ENCODE measurements at places on chromosomes 4 and X. TPM values are rescaled to one million over a fixed set of nuclear protein-coding genes. Genes with fewer than 3 reads are reported as not detected.

The CD38 gene
- 60.2 TPM for total RNA-seq

DNA sequence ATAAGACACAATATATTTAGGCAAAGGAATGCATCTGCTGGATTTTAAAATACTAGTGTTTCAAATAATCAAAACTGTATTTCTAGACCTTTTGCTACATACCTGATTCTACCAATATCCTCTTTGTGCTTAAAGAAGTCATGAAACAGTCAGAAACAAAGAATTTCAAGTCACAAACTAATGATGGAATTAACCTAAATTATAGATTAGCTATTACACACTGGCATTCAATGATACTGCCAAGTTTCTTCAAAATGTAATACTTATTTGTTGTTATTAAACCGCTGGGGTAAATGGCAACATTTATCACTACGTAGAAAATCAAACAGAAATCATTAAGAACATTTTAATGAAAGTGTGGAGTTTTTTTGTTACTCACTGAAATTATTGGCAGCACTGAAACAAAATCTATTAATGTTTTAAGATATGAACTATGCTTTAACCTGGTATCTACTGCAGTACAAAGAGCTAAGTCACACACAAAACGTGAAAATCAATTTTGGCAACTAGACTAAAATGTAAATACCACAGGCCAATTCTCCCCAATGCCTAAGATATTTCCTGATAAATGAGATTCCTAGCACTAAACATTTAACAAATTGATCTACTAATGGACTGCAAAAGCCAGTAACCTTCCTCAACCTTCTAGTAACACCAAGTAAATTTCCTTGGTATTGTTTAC is 19.4 kb downstream of the PDGFC start:
- DNase-seq: no peak

DNA sequence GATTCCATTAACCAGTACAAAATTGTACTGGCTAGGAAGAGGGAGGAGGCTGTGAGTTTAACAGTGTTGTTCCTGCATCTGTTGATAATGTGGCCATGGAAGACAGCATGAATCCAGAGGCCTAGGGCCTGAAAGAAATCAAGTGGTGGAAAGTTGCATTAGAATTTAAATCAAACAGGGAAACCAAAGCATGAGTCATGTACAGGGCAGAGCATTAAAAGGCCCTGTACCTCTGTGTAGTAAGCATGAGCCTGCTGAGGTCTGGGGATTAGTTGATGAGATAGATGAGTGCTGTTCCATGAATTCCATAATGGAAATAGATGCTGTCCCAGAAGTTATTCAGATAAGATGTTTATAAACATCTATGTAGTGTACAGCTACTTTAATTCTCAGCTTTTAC is 58.3 kb downstream of the MID1IP1 start:
- DNase-seq: no peak

The SLC4A4 gene
- total RNA-seq: 0.46 TPM

The PSAPL1 gene
- total RNA-seq: not detected

DNA sequence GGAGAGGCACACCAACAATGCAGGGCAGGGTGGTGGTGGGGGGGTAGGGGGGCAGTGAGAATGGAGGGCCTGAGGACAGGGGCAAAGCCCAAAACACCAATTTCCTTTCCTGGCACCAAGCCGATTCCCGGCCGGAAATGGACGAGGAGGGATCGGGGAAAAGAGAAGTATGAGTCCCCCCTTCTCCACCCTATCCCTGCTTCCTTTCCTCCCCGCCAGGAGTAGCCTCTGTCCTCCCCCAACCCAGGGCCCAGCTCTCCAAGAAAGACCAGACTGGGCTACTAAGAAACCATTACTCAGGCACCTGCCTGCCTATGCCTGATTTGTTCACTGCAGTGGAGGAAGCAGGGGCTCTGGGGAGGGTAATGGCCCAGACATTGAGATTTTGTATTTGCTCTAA is 402 bp downstream of the CCDC120 start:
- no peak for DNase-seq

- no peak for DNase-seq
Measured at GRCh38 chrX:143536176-143536575, 18.9 kb upstream of the SPANXN3 start.

DNA sequence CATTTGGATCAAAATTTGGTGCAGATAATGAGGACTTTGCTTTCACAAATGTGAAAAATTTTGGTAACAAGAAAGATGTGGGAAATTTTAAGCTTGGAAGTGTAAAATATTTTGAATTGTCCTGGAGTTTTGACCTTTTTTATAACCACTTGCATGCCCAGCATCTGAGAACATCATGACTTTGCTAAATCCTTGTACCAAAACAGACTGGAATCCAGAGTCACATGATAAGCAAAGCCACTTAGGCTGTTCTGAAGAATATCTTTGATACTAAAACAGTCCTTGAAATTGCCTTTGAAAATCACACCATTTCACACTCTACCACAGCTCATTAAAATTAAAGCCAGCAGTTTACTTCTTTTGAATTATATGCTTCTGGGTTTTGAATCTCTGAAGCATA is 2.5 kb upstream of the PPM1K start:
- DNase-seq: no peak

GRCh38 chrX:17397074-17397473 is 22.1 kb downstream of the NHS start:
- DNase-seq: no peak

- no peak for DNase-seq
Measured at GRCh38 chrX:71577682-71578081, 555 bp upstream of the GCNA start.

The TRIM60 gene
- total RNA-seq: not detected

GRCh38 chrX:2185341-2186082 is 315.3 kb downstream of the DHRSX start:
- no peak for DNase-seq

The PF4V1 gene
- not detected for total RNA-seq

DNA sequence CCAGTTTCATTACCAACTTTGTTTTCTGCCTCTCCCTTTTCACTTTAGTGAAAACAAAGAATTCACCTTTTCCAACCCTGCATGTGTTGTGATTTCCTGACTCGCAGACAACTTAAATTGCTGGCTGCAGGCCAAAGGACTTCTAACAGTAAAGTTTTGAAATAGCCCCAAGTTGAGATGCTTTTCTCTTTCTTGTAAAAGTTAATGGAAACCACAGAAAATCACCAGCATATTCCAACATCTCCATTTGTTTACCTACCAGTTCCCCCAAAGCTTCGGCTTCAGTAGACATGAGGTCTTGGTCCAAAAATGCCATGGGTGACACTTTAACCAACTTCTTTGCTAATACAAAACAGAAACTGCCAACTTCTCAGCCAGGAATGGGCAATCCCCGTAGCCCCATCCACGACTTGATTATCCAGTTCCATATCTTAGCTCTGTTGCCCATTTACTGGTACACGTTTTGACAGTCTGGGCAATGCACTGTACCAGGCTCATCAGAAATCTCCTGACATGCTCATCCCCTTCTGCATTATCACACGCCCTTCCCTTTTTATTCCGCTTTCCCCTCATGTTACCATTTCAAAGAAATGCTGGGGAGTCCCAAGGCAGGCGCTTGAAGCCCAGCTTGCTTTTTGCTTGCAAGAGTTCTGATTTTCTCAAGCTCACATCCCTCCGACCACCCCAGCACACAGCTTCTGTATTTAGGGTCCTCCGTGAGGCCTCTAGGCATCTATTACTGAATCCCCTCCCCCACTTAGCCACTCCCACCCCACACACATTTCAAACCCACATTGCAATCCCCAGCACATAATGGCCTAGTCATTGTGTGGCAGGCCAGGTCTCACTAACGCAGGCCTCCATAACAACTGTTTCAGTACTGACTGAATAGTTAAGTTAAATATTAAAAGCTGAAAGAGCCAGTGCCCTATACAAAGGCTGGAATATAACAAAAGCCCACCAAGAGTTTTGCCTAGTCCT is 137.9 kb upstream of the S100G start:
- DNase-seq: no peak

DNA sequence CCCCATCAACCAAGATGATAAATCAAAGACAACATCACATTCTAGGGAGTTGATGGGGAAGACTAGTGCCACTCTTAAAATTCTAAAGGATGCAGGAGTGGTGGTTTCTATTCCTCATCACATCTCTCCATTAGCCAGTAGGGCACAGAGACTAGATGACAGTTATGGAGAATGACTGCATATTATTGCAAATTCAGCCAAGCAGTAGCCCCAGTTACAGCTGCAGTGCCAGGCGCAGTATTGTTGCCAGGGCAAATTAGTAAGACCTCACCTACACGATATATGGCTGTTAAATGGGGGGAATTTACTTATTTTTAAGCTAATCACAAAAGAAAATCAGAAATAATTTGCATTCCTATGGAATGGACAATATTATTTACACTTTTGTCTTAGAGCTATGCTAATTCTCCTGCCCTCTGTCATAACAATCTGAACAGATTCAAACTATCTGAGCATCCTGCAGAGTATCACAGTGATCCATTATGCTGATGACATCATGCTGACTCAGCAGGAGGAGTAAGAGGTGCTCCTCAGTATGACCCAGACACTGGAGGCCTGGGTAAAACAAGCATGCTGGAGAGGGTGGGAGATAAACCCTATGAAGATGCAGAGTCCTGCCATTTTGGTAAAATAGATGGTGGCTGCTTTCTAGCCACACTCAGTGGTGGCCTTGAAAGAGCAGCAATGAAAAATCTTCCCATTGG is 24.7 kb downstream of the ETNPPL start:
- DNase-seq: no peak

Data from activated T-cell treated with anti-CD3 and anti-CD28 coated beads, Interleukin-2, amount 50 U/mL, for 72 hours (primary cell).